HCT116 (cell line): ENCODE measurements at places on chromosomes 7 and 10.

- DNase-seq, result no peak
Observed at GRCh38 chr7:24383055-24383454, 99.1 kb downstream of the NPY start.

DNA sequence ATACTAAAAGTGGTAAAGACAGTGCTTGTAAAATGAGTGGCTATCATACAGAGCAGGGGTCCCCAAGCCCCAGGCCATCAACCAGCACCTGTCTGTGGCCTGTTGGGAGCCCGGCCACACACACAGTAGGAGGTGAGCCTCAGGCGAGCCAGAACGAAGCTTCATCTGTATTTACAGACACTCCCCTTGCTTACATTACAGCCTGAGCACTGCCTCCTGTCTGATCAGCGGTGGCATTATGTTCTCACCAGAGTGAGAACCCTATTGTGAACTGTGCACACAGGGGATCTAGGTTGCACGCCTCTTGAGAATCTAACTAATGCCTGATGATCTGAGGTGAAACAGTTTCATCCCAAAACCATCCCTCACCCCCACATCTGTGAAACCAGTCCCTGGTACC is 58.7 kb downstream of the ITGA8 start:
- DNase-seq, result no peak

DNA sequence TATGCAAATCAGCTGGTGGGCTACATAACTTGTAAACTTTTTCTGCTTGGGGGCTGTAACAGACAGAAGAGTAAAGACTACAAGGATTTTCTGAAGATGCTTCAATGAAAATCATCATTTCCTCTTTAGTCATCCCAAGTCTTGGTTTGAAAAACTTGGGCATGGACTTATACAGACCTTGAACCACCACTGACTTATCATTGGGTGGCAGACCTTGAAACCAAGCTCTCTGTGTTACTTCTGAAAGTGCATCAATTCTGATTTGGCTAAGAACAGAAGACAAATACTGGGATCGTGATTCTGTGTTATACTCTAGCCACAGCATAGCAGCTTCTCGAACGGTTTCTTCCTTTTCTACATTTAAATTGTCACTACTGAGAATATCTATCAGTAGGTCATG is 21.3 kb downstream of the KBTBD2 start:
- DNase-seq, result no peak

GRCh38 chr10:115355162-115355760 is 262.1 kb downstream of the ATRNL1 start:
- peak; percentile 81 for DNase-seq

DNA sequence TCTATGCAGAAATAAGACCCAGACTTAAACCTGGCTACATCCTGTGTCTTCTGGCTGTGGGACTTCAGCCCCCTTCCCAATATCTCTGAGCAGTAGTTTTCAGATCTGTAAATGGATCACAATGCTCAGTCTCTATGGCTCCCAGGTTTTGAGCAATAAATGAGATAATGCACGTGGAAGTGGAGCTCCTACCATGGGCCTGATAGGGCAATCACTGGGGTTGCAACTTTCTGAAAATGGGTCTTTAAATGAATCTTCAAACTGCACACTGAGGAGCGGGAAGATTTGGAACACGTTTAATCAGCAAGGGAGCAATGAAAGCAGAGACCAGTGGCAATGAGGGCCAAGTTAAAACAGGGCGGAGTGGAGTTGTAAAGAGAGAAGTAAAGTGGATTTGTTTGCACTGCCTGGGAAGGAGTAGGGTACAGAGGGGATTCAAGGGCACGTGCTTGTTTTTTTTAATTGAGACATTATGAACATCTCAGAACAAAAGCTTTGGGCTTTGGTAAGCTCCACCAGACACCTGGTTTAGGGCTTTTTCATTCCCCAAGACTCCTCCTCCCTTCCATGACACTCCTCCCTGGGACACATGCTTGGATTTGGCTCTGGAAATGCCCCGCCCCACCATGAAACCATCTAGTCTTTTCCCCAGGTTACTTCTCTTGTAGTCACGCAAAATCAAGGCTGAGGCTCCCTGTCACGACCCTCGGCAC is 42.7 kb downstream of the PAPSS2 start:
- no peak for DNase-seq

GRCh38 chr7:130294314-130294713 is 1.4 kb downstream of the CPA4 start:
- no peak for DNase-seq
